Pulmonary artery endothelial cell (primary cell): ENCODE measurements at places on chromosomes 7 and 10. TPM values are rescaled to one million over a fixed set of nuclear protein-coding genes. Genes with fewer than 3 reads are reported as not detected.

GRCh38 chr10:15216700-15217099 is 48.2 kb upstream of the NMT2 start:
- no peak for DNase-seq

GRCh38 chr10:3074145-3074665 is 6.9 kb downstream of the PFKP start:
- no peak for DNase-seq

GRCh38 chr10:72875250-72876055 is 18.1 kb upstream of the OIT3 start:
- no peak for DNase-seq

Gene FAM131B
- total RNA-seq = 1.2 and 1.5 TPM in 2 replicates

- DNase-seq = no peak
These were observed 23.7 kb upstream of the CUBN start for GRCh38 chr10:17153321-17153720.

- no peak for DNase-seq
These were observed 483.9 kb upstream of the NRP1 start for GRCh38 chr10:33818343-33818742.

GRCh38 chr10:24468281-24468751 is 255.4 kb downstream of the ARHGAP21 start:
- no peak for DNase-seq

DNA sequence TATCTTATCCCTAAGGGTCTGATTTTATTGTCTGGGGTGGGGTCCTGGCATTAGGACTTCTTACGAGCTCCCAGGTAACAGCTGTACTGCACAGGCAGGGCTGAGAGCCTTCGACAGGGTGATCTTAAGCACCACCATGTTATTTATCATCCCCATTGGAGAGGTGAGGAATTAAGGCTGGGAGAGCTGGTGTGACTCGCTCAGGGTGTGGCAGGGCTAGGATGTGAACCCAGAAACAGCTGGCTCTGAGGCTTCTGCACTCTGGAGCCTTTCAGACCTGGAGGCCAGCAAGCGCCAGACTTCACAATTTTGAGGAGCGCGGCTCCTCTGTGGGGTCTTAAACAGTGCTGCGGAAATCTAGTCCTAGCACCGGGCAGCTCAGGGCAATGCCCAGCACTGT is 27.4 kb upstream of the NDST2 start:
- no peak for DNase-seq

GRCh38 chr7:84368122-84368521 is 173.5 kb upstream of the SEMA3A start:
- DNase-seq = no peak

DNA sequence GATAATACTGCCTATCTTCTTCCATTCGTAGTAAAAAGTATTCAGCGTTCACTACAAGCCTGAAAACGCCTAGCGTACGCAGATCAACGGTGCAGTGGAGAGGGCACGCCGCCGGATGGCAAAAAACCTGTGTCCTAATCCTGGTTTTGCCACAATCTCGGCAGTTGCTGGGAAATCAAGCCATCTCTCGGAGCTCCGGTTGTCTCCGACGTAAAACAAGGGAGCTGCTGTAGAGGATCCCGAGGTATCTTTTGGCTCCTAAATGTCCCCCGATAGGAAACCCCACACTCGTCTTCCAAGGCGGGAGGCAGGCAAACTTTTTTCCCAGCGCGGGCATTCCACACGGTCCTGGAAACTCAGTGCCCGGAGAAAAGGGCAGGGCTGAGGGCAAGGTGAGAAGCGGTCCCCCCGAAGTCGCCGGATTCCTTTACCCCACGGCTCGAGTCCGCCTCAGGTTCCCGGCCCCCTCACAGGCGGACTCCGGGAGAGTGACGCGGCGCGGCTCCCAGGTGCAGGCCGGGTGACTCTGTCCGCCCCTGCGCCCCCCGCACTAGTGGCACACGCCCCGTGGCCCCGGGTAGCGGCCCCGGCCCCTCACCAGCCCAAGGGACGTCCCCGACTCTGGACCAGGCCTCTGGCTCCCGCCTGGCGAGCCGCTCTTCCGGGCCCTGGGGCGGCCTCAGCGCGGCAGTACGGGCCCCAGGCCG is 649 bp downstream of the IDE start:
- no peak for DNase-seq

GRCh38 chr10:52774182-52774581 is 1.6 kb upstream of the MBL2 start:
- DNase-seq = no peak

DNA sequence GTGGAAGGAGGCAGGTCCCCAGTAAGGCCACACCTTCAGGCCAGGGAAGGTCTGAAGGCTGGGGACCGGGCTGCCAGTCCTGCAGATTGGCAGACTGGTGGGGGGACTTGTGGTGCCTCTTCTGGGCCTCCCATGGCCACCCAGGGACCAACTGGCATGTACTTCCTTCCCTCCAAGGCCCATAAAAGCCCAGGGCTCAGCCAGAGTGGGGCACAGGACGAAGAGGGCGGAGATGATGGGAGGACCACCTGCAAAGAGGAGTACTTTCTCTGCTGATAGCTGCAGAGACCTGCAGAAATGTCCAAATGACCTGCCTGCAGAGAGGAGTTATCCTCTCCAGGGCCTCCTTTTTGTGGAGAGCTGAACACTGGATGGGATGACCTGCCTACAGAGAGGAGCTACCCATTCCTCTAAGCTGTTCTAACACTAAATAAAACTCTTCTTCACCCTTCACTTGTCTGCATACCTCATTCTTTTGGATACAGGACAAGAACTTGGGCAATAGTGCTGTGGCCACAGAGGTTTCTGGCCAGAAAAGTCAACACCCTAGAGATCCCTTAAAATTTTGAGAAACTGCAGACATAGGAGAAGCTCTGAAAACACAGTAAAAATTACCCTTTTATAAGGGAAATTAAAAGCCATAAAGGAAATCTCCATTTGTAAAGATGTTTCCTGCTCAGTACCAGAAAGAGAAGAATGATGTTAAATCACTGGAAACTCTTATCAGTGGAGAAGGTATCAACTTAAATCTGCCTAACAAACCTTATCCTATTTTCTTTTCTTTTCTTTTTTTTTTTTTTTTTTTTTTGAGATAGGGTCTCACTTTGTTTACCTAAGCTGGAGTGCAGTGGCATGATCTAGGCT is 20.7 kb upstream of the PRF1 start:
- no peak for DNase-seq

Gene TSPAN33
- 0.07 and 0.28 TPM in 2 replicates for total RNA-seq

GRCh38 chr7:50790381-50790780 is 7.7 kb upstream of the GRB10 start:
- DNase-seq = no peak

- no peak for DNase-seq
These were observed 90.0 kb upstream of the IGFBP3 start for GRCh38 chr7:46011059-46011458.

DNA sequence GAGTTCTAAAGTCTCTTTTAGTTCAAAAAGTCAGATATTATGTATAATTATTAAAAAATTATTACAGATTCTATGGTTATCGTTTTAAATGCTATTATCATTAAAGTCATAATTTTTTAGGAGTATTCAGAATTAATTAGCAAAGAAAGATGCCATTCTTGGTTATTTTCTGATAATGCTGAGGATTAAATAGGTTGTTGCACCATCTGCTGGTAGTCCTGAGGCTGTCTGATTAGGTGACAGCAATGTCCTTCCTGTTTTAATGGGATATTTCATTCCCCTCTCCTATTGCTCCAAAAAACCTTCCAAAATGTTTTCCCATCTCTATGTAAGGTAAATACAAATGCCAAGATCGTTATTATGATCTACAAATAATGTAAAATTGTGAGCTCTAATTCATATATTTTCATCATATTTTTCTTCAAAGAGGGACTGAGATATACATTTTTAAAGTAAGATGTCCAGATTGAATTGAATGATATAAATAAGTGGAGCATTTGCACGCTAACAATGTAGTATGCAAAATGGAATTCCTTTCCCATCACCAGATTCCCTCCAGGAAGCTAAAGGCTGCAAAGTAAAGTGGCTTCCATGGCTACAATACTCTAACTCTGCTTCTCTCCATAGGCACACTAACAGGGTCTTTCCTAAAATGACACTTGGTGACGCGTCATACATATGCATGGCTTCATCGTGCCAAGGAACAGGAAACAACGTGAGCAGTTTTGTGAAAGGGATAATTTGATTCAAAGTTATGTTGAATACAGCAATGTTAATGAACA is 58.8 kb upstream of the AKR1E2 start:
- peak; percentile 24 for DNase-seq

DNA sequence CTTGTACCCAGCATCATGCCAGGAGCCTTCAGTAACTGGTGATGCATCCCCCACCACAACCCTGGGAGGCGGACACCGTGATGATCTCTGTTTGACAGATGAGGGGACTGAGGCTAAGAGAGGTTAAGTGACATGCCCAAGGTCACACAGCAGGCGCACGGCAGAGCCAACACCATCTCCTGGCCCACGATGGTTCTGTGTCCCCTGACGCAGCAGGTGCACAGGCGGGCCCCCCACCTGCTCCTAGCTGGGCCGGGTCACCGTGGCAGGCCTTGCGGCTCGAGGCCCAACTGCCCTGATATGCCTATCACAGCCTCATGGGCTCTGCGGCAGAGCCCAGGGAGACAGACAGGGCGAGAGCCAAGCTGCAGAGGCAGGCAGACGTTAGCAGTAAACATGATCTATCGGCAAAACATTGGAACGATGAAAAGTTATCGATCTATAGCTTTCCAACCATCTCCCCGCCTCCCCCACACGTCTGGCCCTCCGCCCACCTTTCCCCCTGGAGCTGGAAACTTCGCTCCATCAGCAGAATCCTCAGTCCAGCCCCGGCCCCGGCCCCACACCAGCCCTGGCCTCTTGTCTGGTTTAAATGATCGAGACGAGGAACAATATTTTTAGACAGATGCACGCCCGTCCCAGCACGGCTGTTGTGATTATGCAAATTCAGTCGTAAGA is 65.9 kb downstream of the ELFN1 start:
- DNase-seq = no peak

- no peak for DNase-seq
These were observed 106.4 kb upstream of the GPR26 start for GRCh38 chr10:123559823-123560092.
